ENCODE measurements at places on chromosomes 5 and 9. TPM values are rescaled to one million over a fixed set of nuclear protein-coding genes. Genes with fewer than 3 reads are reported as not detected.

The OSMR gene
- total RNA-seq: 24.0 TPM

The SPATA31A1 gene
- not detected for total RNA-seq

The FBP2 gene
- not detected for total RNA-seq

The AK3 gene
- 131 TPM for total RNA-seq

The CMYA5 gene
- 1,021 TPM for total RNA-seq

The DDX4 gene
- not detected for total RNA-seq

The SLC6A19 gene
- not detected for total RNA-seq

The LCN15 gene
- total RNA-seq: 1.3 TPM

The SPARC gene
- 896 TPM for total RNA-seq

The PPIC gene
- total RNA-seq: 43.5 TPM

The KIF27 gene
- total RNA-seq: 6.5 TPM

The FAM153A gene
- total RNA-seq: 0.08 TPM

The LCP2 gene
- total RNA-seq: 10.6 TPM

The IL5 gene
- not detected for total RNA-seq

The LCN6 gene
- total RNA-seq: 22.8 TPM

The HCN1 gene
- 13.1 TPM for total RNA-seq

The MEGF9 gene
- 11.5 TPM for total RNA-seq

The ANKDD1B gene
- 0.17 TPM for total RNA-seq

The ACOT12 gene
- total RNA-seq: not detected

The CCDC152 gene
- 5.0 TPM for total RNA-seq

The ZNG1A gene
- total RNA-seq: 30.2 TPM

The KIAA0825 gene
- total RNA-seq: 3.7 TPM

The BAAT gene
- total RNA-seq: 0.14 TPM

The INSL6 gene
- not detected for total RNA-seq

The DMRT2 gene
- total RNA-seq: not detected

The ROR2 gene
- 35.3 TPM for total RNA-seq

The BTNL3 gene
- total RNA-seq: 0.11 TPM

The NXNL2 gene
- 0.25 TPM for total RNA-seq

The ARHGAP26 gene
- total RNA-seq: 44.4 TPM

The DOK3 gene
- 3.1 TPM for total RNA-seq

The TAF1L gene
- total RNA-seq: not detected

The PCDHAC2 gene
- 0.51 TPM for total RNA-seq

The HTR1A gene
- total RNA-seq: not detected

The CBY3 gene
- not detected for total RNA-seq

The C9orf153 gene
- 0.35 TPM for total RNA-seq

The IL13 gene
- total RNA-seq: not detected

The GOLGA2 gene
- total RNA-seq: 85.6 TPM

The ZNF354C gene
- 5.9 TPM for total RNA-seq

The HTR4 gene
- 8.8 TPM for total RNA-seq

The OLFML2A gene
- total RNA-seq: 32.9 TPM

The SMIM33 gene
- not detected for total RNA-seq

The NEUROG1 gene
- not detected for total RNA-seq

The CD180 gene
- total RNA-seq: 1.4 TPM

The DRD1 gene
- not detected for total RNA-seq

The IFNA13 gene
- not detected for total RNA-seq

The VPS13A gene
- 47.2 TPM for total RNA-seq

The PCDHB10 gene
- 2.0 TPM for total RNA-seq

The HNRNPA0 gene
- total RNA-seq: 21.1 TPM

The FAM151B gene
- total RNA-seq: 2.0 TPM

The SMC2 gene
- 20.4 TPM for total RNA-seq
